ENCODE measurements at places on chromosomes 1 and 21.

- DNase-seq = no peak
Measured at GRCh38 chr1:160560045-160560705, 19.1 kb downstream of the CD84 start.

GRCh38 chr1:40155910-40156309 lies 5.3 kb upstream of the RLF start:
- DNase-seq = no peak

GRCh38 chr1:173117108-173117633 lies 66.4 kb upstream of the TNFSF18 start:
- DNase-seq = no peak

DNA sequence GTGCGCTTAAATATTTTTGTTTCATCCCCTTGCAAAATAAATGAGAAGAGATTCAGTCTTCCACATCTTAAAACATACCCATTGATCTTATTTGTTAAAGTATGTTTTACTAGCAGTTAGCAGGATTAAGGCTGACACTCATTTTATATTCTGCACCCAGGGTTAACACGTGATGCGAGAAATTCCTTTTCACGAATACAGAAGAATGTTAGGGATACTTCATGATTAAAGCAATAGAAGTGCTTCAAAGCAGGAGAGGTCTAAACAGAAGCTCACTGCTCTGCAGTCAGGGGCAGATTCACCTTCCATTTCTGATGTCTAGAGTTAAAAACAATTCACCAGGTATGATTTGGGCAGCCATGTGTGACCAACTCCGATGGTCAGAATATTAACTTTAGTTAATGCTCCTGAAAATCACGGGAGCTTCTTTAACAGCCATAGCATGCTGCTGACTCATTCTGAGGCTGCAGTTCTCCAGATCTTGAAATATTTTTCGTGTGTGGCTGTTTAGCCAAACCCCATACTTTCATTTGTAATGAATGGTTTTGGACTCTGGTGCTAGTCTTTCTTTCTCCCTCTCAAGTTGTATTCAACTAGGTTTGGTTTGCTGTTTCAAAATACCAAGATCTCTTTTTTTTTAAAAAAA lies 19.7 kb downstream of the BCAR3 start:
- DNase-seq = peak; percentile 89

GRCh38 chr1:8239039-8239305 lies 78.9 kb upstream of the SLC45A1 start:
- no peak for DNase-seq

DNA sequence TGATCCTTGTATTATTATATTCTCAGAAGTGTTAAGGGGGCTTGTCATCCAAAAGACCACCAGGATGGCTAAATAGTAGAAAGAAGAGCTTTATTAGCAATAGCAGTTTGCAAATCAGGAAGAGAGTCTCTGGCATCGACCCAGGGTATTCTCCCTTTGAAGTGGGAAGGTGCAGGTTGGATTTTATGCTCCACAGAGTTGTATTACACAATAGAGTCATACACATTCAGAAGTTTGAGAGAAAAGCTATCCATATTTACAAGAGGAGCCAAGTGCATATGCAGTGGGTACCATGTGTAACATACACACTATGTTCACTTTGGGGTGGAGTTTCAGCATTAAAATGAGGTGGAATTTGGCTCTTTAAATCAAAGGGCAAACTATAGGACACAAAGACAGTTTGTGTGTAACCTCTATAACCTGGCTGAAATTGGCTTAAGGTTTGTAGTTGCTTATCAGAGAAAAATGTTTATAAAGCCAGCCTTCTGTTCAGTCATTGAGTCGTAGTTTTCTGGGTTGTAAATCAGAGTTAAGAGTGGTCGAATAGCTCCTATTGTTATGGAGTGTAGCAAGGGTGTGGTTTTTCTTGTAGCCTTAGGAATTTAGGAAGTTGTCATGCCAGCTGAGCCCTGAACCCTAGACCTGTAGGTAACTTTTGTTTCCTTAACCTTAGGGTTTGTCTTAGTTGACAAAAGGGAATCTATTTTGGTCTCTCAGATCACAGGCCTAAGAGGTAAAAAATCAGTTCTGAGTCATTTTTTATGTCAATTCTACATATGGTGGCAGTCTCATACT lies 125.3 kb downstream of the DNM3 start:
- DNase-seq = peak; percentile 52

- DNase-seq = no peak
Measured at GRCh38 chr1:207971331-207972219, 60.6 kb upstream of the CD34 start.

DNA sequence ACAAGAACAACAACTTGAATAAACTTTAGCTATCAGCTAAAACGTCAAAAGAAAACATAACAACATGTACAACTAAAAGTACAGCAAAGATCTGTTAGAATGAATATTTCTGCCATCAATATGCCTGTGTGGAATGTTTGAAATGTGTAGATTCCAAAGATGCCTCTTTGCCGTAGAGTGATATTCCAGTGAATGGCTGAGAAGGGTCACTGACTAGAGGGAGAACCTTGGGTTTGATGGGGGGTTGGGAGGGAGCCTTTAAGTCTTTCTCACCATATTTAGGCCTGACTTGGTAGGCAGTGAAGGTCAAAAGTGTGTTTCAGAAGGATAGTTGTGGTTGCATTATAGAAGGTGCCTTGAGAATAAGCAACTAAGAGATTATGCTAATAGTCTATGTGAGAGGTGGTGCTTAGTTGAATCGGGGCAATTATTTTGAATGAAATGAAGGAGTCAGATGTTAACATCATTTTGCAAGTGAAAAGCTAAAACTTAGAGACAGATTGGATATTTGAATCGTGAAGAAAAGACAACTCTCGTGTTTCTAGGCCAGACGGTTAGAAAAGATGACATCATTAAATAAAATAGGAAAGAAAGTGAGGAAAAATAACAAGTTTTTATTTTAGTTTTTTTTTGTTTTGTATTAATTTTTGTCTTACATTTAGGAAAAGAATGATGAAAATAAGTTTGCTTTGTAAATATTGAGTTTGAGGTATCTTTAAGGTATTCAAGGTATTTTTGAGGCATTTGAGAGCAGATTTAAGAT lies 53.8 kb downstream of the PLA2G4A start:
- no peak for DNase-seq

GRCh38 chr1:151313501-151313900 lies 13.7 kb downstream of the PI4KB start:
- DNase-seq = no peak

DNA sequence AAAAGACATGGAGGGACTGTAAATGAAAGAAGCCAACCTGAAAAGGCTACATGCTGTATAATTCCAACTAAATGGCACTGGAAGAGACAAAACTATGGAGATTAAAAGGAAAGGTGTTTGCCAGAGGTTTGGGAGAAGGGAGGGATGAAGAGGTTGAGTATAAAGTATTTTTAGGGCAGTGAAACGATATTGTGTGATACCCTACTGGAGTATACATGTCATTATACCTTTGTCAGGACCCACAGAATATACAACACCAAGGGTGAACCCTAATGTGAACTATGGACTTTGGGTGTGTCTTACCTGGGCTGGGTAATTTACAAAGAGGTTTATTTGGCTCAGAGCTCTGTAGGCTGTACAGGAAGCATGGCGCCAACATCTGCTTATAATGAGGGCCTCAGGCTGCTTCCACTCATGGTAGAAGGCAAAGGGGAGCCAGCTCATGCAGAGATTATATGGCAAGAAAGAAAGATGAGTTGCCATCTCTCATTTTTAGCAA lies 73.4 kb downstream of the CD2 start:
- no peak for DNase-seq

DNA sequence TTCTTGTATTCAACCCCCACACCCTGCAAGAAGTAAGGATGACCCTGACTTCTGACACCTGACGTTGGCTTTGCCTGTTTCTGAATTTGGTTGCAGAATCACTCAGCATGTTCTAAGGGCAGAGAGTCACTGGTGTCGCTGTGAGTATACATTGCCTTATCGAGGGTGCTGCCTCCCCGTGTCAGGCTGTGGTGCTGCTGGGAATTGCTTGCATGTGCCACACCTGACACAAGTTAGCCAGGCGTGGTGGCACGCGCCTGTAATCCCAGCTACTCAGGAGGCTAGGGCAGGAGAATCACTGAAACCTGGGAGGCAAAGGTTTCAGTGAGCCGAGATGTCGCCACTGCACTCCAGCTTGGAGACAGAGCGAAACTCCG lies 45.9 kb downstream of the WDR4 start:
- DNase-seq = peak; percentile 26

DNA sequence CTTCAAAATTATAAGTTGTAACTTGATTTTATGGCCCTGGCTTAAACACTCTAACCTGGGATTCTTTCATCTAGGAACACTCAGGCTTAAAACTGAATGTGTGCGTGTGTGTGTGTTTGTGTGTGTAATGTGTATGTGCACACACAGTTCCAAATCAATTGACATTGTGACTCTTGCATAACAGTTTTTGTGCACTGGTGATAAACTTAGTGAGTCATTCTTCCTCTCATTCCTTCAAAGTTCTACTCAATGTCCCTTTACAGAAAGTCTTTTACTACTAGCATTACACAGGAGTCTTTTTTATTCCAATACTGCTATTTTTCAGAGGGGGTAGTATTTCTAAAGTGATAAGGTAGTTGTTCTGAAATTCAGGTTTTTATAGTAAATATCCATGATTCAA lies 943.6 kb downstream of the KCNT2 start:
- peak; percentile 10 for DNase-seq

DNA sequence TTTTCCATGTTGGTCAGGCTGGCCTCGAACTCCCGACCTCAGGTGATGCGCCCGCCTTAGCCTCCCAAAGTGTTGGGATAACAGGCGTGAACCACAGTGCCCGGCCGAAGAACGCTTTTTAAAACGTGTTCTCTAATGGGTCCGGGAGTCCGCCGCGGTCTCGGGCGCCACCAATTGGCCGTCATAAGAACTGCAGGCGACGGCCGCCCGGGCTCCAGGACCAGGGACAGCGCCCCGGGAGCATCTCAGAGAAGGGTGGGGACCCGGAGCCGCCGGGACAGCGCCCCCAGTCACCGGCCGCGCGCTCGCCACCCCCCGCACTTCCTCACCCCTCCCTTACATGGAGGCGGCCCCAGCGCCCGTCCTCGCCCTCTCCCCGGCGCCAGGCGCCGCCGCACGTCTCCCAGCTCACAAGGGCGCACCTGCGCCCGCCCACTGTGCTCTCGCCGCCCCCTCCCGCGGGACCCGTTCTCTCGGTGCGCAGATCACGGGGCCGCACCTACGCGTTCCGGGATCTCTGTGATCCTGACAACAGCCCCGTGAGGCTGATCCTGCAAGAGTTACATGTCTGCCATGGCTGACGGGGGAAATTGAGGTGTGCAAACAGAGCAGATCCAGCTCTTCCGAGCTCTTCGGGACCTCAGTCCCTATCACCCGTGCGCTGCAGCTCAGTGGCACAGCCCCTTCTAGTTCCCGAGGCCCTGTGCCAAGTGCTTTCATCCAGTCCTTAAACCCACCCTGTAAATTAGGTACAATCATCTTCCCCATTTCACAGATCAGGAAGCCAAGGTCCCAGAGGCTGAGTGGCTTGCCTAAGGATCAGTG lies 9.8 kb downstream of the RAP1GAP start:
- DNase-seq = peak; percentile 71

DNA sequence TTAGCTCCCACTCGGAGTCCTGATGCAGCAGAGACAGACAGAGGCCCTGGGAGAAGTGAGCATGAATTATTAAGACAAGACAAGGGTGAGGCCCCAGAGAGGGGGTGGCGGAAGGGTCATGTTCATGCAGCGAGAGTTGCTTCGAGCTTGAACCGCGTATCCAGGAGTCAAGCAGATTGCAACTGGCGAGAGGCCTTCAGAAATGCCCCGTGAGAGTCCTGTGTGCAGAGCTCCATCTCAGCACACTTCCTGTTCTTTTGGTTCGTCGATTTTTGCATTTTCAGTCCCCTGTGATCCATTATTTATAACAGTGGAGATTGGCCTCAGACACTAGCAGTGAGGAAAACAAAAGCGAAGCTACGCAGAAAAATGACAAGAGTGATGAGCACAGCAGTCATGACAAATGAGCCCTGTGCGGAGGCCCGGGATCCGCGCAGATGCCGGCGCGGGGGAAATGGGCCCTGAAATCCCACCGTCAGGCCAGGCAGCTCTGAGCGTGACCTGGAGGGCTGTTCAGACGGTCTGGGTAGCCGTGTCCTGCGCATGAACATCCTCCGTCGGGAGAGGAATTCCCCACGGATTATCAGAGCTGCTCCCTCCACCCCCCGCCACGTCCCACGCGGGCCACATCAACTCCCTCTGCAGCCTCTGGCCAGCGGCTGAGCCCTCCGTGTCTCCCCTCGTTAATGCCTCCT lies 15.0 kb downstream of the PDE9A start:
- DNase-seq = no peak

GRCh38 chr1:167482184-167482583 lies 36.1 kb downstream of the CD247 start:
- DNase-seq = no peak

- no peak for DNase-seq
Measured at GRCh38 chr1:235712812-235713211, 63.2 kb upstream of the GNG4 start.

DNA sequence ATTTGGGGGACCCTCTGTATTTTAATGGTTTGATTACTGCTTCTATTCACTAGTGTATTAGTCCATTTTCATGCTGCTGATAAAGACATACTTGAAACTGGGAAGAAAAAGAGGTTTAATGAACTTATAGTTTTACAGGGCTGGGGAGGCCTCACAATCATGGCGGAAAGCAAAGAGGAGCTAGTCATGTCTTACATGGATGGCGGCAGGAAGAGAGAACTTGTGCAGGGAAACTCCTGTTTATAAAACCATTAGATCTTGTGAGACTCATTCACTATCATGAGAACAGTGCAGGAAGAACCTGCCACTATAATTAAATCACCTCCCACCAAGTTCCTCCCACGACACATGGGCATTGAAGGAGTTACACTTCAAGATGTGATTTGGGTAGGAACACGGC lies 464.5 kb upstream of the RGS18 start:
- DNase-seq = no peak

- no peak for DNase-seq
Measured at GRCh38 chr1:7382971-7383370, 388.1 kb upstream of the VAMP3 start.

GRCh38 chr1:117664314-117664713 lies 58.5 kb downstream of the TENT5C start:
- no peak for DNase-seq

DNA sequence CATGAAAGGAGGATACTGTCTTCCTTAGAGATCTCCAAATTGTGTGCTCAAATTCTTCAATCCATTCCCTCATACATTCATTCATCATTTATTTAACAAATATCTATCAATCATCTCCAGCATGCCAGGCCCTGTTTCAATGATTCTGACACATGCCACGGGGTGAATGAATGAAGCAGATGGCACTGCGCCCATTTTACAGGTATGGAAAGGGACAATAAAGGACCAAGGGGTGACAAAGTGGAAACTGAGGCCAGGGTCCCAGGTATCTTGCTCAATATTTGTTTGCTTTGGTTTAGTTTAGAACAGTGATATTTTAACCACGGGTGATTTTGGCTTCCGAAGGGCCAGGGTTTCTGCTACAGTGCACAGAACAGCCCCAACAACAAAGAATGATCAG lies 321.6 kb upstream of the RUNX1 start:
- no peak for DNase-seq

DNA sequence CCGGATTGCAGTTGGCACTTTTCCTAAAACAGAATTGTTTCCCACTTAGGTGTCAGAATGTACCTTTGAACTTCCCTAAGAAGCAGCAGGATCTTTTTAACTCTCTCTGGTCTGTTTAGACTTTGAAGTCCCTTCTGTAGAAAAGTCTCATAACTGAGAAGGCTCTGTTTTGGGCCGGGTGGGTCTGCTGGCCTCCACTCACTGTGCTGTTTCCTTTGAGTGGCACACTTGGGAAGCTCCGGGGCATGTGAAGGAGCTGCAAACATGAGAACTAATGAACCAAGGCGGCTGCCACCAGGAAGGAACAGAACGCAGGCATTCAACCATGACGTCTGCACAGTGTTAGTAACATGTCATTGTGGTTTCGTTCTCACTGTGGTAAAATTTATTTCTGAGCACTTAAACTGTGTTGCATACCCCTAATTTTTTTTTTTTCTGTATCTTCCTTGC lies 19.5 kb upstream of the NCMAP start:
- DNase-seq = peak; percentile 89
